Keratinocyte (primary cell): ENCODE measurements at places on chromosomes 4 and X. TPM values are rescaled to one million over a fixed set of nuclear protein-coding genes. Genes with fewer than 3 reads are reported as not detected.
A peak's percentile ranks its signal among the peaks of the same experiment; 100 is the strongest.

Gene STBD1
- polyA plus RNA-seq, result 0.41 to 1.6 TPM (median 0.71 TPM) in 3 replicates

Gene CFI
- not detected in 3 replicates for polyA plus RNA-seq

DNA sequence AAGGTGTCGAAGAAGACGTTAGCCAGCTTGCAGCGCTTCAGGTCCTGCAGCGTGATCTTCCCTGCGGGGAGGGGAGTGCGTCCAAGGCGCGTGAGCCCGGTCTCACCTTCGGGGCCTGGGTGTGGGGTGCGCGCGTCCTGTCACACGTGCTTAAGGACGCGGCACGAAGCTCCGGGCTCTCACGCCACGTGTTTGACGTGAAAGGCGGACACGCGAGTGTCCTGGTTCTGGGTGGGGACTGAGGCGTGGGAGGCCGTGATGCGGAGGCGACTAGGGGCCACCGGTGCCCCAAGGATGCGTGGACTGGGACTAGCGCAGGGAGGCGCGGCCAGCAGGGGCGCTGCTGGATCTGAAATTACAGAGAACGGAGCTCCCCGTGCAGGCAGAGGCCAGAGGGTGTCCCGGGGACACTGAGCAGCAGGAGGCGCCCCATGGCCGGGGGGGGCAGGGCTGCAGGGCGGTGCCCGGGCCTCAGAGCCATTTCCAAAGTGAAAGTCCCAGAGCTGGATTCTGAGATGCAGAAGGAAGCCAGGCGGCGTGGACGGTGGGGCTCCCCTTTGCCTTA is 20.3 kb upstream of the GTPBP6 start:
- no peak overlapping the region for H3K27ac ChIP-seq
- no peak for DNase-seq
- H3K4me3 ChIP-seq, result no peak overlapping the region

- H3K4me3 ChIP-seq, result no peak overlapping the region
- no peak overlapping the region for H3K27ac ChIP-seq
- no peaks in the 10 kb centered on the region for H3K36me3 ChIP-seq
These were observed 132.0 kb downstream of the AFF2 start for GRCh38 chrX:148632444-148632843.

Gene SERTM2
- polyA plus RNA-seq, result not detected in 3 replicates

DNA sequence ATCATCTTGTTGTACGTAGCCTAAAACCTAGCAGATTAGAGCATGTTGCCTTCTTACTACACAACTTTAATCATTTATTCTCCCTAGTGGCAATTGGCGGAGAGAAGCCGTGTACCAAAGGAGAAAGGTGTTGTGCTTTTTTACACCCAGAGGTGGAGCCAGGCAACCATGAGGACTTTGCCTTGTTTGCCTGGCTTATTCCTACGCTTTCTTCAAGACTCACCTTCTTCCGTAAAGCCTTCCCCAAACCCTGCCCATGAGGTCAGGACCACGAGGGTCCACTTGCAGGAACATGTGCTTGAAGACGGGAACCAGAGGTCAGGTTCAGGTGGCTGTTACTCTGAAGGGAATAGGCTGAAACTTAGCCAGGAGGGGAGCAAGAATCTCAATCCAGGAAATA is 290.5 kb downstream of the RAB28 start:
- DNase-seq, result no peak
- no peak overlapping the region for H3K4me3 ChIP-seq
- no peaks in the 10 kb centered on the region for H3K27me3 ChIP-seq

GRCh38 chr4:35943606-35944005 is 300.7 kb downstream of the ARAP2 start:
- H3K4me3 ChIP-seq, result no peak overlapping the region
- H3K36me3 ChIP-seq, result no peaks in the 10 kb centered on the region
- H3K27ac ChIP-seq, result no peak overlapping the region
- DNase-seq, result no peak
- no peaks in the 10 kb centered on the region for H3K27me3 ChIP-seq
- no peaks in the 10 kb centered on the region for H3K4me1 ChIP-seq

DNA sequence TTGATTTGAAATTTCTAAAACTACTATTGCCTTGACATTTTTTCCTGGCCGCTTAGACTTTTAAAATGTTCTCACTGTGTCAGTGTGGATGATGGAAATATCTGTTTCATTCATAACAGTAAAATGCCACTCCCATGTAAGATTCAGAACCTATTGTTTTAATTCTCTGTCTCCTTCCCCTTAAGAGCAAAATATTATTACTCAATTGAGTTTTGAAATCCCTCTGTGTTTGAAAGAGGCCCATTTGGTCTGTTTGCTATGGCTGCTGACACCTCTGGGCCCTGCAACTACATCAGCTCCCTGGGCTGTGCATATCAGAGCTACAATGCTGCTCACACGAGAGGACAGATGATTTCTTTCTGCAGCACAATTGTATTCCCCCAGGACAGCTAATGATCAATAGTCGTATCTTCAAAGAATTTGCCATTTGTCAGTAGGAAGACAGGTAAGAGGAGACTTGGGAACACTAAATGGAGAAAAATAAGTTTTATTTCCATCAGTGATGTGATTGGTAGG is 388.0 kb upstream of the GALNT7 start:
- H3K27me3 ChIP-seq, result no peaks in the 10 kb centered on the region
- no peak overlapping the region for H3K27ac ChIP-seq
- no peaks in the 10 kb centered on the region for H3K36me3 ChIP-seq
- no peaks in the 10 kb centered on the region for H3K4me1 ChIP-seq

Gene PNMA3
- polyA plus RNA-seq, result 0.03 TPM in 1 of 3 replicates, not detected in the others

Gene NAP1L2
- polyA plus RNA-seq, result 2.0 to 4.0 TPM (median 2.8 TPM) in 3 replicates

GRCh38 chrX:130139474-130140201 is 26.0 kb downstream of the AIFM1 start:
- H3K4me3 ChIP-seq, result no peak overlapping the region
- no peak overlapping the region for H3K27ac ChIP-seq
- H3K27me3 ChIP-seq, result no peaks in the 10 kb centered on the region
- peaks cover 6% of the 10 kb centered on the region for H3K36me3 ChIP-seq
- H3K4me1 ChIP-seq, result peaks cover 3% of the 10 kb centered on the region

- no peaks in the 10 kb centered on the region for H3K27me3 ChIP-seq
- no peak overlapping the region for H3K4me3 ChIP-seq
- H3K27ac ChIP-seq, result no peak overlapping the region
- H3K4me1 ChIP-seq, result peaks cover 14% of the 10 kb centered on the region
- DNase-seq, result no peak
- H3K36me3 ChIP-seq, result no peaks in the 10 kb centered on the region
These were observed 67.1 kb upstream of the GUCY1A1 start for GRCh38 chr4:155599596-155599995.

DNA sequence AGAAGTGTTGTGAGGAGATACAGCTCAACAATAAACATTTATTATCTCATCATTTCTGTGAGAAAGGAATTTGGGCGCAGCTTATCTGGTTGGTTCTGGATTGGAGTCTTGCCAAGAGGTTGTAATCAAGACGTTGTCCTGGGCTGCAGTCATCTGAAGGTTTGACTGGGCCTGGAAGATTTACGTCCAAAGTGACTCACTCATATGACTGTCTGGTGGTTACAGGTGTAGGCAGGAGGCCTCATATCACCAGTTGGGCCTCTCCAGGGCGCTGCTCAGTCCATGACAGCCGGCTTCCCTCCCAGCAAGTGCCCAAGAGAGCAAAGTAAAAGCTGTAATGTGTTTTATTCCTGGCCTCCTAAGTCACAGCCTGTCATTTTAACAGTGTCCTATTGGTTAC is 106.3 kb downstream of the USP46 start:
- H3K36me3 ChIP-seq, result no peaks in the 10 kb centered on the region
- DNase-seq, result peak; percentile 33
- H3K4me3 ChIP-seq, result no peak overlapping the region
- H3K27ac ChIP-seq, result no peak overlapping the region
- no peaks in the 10 kb centered on the region for H3K27me3 ChIP-seq

DNA sequence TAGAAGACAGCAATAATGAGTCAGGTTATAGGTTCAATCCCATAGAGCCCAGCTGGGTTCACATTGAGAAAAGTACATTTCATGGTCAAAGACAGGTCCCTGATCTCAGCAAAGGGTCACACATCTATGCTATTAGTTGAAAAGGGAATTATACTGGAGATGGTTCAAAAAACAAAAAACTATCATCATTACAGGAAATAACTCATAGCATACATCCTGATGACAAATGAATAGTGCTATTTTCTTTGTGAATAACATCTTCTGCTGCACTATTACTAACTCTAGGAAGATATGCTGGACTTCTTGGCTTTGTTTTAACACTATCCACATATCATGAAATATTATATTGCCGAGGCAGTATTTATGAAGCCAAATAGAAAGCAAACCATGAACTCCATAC is 202.5 kb upstream of the MAB21L2 start:
- no peaks in the 10 kb centered on the region for H3K36me3 ChIP-seq
- DNase-seq, result no peak
- peaks cover 5% of the 10 kb centered on the region for H3K4me1 ChIP-seq
- H3K27ac ChIP-seq, result no peak overlapping the region
- H3K4me3 ChIP-seq, result no peak overlapping the region

Gene MAGEA2
- not detected in 3 replicates for polyA plus RNA-seq

- H3K4me1 ChIP-seq, result peaks cover 9% of the 10 kb centered on the region
- no peak for DNase-seq
- no peaks in the 10 kb centered on the region for H3K27me3 ChIP-seq
- H3K4me3 ChIP-seq, result no peak overlapping the region
- H3K36me3 ChIP-seq, result no peaks in the 10 kb centered on the region
These were observed 78.7 kb upstream of the DCLK2 start for GRCh38 chr4:149999485-150000074.

Gene STARD8
- polyA plus RNA-seq, result 0.06 to 0.09 TPM (median 0.07 TPM) in 3 replicates

- no peak overlapping the region for H3K27ac ChIP-seq
- H3K4me3 ChIP-seq, result no peak overlapping the region
- no peak for DNase-seq
- peaks cover 7% of the 10 kb centered on the region for H3K4me1 ChIP-seq
- no peaks in the 10 kb centered on the region for H3K36me3 ChIP-seq
- no peaks in the 10 kb centered on the region for H3K27me3 ChIP-seq
These were observed 188.4 kb downstream of the PALLD start for GRCh38 chr4:168685136-168685809.

Gene PAGE1
- not detected in 3 replicates for polyA plus RNA-seq

Gene TBC1D8B
- polyA plus RNA-seq, result 3.3 to 5.4 TPM (median 4.2 TPM) in 3 replicates

Gene PLXNB3
- 7.2 to 14.4 TPM (median 8.6 TPM) in 3 replicates for polyA plus RNA-seq

DNA sequence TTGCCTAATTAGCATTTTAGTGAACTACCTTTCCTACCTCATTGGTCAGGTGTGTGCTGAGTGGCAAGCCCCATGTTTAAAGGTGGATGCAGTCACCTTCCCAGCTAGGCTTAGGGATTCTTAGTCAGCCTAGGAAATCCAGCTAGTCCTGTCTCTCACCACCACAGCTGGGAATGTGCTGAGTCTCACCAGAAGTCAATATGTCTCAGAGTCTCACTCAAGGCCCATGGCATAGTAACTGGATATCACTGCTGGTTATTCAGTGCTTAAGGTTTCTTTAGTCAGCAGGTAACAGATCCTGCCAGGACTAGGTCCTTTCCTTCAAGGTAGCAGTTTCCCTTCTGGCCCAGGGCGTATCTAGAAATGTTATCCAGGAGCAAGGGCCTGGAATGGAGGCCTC is 136.5 kb downstream of the COX18 start:
- no peaks in the 10 kb centered on the region for H3K27me3 ChIP-seq
- H3K36me3 ChIP-seq, result no peaks in the 10 kb centered on the region
- DNase-seq, result no peak
- no peaks in the 10 kb centered on the region for H3K4me1 ChIP-seq
- no peak overlapping the region for H3K27ac ChIP-seq

- H3K4me1 ChIP-seq, result no peaks in the 10 kb centered on the region
- no peaks in the 10 kb centered on the region for H3K27me3 ChIP-seq
- no peak overlapping the region for H3K27ac ChIP-seq
- no peaks in the 10 kb centered on the region for H3K36me3 ChIP-seq
- no peak for DNase-seq
These were observed 8.3 kb downstream of the GPRIN3 start for GRCh38 chr4:89299153-89299791.

GRCh38 chrX:128754130-128754529 is 701.9 kb upstream of the ACTRT1 start:
- no peaks in the 10 kb centered on the region for H3K27me3 ChIP-seq
- H3K4me1 ChIP-seq, result no peaks in the 10 kb centered on the region
- DNase-seq, result no peak
- no peak overlapping the region for H3K4me3 ChIP-seq

DNA sequence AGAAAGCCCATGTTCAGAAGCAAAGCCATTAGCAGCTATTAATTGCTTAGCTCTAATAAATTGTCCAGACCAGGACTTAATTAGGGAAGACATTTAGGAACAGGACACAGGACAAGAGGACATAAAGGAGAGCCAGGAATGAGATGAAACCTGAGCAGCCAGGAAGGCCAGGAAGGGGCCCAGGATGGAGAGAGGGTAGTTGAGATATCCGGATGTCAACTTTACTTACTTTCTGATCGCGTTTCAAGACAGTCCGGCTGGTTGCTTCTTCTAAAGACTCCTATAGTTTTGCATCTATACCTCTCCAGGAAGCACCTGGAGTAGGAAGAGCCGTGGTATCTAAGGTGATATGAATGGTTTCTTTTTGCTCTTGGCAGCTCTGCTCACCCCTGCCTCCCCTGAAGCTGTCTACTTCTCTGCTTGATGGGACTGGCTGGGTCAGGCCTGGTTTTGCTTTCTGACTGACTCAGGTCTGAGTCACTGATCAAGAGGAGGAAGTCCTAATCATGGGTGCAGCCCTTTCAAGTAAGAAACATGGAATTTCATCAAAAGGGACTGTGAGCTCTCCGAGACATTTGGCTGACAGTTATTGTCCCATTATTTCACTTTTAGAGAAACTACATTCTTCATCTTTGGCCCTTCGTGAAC is 733.3 kb downstream of the RPA4 start:
- H3K4me1 ChIP-seq, result peaks cover 4% of the 10 kb centered on the region
- no peaks in the 10 kb centered on the region for H3K27me3 ChIP-seq
- no peaks in the 10 kb centered on the region for H3K36me3 ChIP-seq

Gene SLC2A9
- polyA plus RNA-seq, result 37.3 to 44.3 TPM (median 43.5 TPM) in 3 replicates

DNA sequence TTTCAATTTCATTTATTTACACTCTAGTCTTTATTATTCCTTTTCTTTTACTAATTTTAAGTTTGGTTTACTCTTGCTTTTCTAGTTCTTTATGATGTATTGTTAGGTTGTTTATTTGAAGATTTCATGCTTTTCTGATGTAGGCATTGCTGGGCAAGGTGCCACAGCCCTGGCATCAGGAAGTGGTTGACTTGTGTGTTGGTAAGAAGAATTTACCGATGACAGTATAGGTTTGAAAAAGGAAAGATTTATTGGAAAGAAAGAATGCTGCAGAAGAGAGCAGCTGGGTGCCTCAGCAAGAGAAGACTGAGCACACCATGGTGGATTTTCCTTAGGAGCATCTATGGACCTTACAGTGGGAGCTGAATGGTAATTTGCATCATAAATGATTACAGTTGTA is 153.2 kb downstream of the KLF8 start:
- no peak overlapping the region for H3K4me3 ChIP-seq
- no peaks in the 10 kb centered on the region for H3K4me1 ChIP-seq
- no peak for DNase-seq
- H3K36me3 ChIP-seq, result no peaks in the 10 kb centered on the region
- H3K27ac ChIP-seq, result no peak overlapping the region

Gene CT45A1
- not detected in 3 replicates for polyA plus RNA-seq

Gene CLGN
- not detected in 3 replicates for polyA plus RNA-seq

GRCh38 chr4:122099896-122100295 is 52.2 kb upstream of the BLTP1 start:
- no peak overlapping the region for H3K4me3 ChIP-seq
- no peak for DNase-seq
- H3K36me3 ChIP-seq, result no peaks in the 10 kb centered on the region
- no peaks in the 10 kb centered on the region for H3K27me3 ChIP-seq
- no peak overlapping the region for H3K27ac ChIP-seq
